ENCODE measurements at places on chromosomes 7 and 10.
A peak's percentile ranks its signal among the peaks of the same experiment; 100 is the strongest.

GRCh38 chr10:58781873-58782488 is 269.3 kb downstream of the BICC1 start:
- ATAC-seq, result no peak

GRCh38 chr7:78176171-78176570 is 377.6 kb downstream of the PHTF2 start:
- ATAC-seq, result no peak

DNA sequence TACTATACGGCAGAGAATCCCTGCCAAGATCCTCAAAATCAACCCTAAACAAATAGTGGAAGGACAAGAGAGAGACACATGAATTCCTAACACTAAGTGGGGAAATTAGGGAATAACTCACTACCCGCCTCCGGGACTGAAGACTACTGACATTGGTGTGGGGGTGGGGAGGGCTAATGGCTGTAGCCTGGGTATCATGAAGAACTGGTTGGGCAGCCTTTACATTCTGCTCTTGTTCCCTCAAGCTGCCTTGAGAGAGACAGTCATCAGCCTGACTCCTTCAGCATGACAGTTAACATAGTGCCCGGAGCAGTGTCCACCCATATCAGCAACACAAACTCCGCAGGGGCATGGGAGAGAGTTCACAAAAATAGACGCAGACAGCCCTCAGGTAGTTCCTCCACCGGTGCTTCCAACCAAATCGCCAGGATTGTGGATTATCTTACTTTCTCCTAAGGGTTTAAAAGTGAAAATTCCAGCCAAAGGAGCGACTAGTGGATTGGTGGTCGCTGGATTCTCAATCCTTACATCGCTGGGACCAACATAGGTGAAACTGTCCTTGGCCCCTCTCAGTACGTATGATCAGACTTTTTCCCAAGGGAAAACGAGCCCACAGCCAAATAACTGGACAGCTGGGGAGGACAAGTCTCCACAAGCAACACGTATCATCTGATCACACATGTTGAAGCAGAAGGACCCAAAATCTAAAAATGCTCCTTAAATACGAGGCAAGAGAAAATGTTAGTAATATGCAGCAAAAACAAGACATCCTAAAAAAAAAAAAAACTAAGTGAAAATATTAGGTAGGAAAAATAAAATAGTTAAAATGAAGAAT is 22.6 kb downstream of the TMEM254 start:
- ATAC-seq, result no peak

DNA sequence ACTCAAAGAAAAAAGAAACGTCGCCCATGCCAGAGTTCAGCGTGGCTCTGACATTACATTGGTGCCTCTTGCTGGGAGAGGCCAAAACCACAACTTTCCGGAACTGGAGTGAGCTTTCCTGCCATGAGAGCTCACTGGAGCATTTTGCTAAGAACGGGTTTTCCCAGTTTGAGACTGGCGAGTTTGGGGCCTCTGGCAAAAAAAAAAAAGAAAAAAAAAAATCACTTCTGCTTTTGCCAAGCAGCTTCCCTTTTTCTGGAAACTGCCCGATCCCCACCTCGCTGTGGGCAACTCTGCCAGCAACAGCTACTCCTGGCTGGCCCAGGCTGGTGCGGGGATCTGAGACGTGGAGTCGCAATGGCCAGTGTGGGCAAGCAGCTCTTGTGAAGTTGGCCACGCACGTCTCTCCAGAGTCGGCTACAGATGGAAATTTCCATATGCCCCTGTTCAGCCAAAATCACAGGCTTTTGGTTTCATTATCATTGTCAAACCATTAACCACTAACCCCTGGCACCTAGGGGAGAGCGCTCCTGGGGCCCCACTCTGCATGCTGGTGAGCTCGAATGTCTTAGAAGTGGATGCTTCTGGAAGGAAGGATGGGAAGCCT is 25.7 kb downstream of the PRKAG2 start:
- peak; percentile 79 for ATAC-seq

DNA sequence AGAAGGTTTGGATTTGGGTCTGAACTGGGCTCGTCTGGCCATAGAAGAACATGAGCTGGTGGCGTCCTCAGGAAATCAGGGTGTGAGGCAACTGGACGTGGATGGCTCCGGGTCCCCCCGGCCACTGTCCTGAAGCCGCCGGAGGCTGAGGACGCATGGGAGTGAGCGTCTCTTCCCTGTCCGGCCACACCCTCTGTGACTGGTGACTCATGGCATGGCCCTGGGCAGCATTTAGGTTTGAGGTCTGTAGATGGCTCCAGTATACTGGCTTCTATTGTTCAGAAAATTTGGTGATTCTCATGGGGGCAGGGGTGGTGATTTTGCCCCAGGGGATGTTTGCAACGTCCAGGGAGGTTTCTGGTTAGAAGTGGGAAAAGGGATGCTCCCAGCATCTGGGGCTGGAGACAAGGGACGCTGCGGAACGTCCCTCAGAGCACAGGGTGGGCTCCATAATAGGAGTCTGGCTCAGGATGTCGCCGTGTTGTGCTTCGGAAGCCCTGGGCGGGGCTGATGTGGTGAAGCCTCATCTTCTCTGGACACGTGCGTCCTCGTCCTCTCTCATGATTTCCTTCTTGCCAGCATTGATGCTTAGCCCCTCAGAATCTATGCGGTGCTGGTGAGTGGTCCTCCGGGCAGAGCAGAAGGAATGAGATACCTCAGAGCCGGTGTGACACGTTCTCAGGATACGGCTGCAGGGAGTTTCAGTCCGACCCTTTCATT is 49.9 kb downstream of the PITRM1 start:
- no peak for ATAC-seq

- peak; percentile 43 for ATAC-seq
These were observed 82.2 kb downstream of the PIK3CG start for GRCh38 chr7:106947244-106947728.

- ATAC-seq, result no peak
These were observed 4.5 kb downstream of the LLCFC1 start for GRCh38 chr7:142943706-142944268.

- no peak for ATAC-seq
These were observed 20.6 kb upstream of the PDCD4 start for GRCh38 chr10:110851020-110851612.

DNA sequence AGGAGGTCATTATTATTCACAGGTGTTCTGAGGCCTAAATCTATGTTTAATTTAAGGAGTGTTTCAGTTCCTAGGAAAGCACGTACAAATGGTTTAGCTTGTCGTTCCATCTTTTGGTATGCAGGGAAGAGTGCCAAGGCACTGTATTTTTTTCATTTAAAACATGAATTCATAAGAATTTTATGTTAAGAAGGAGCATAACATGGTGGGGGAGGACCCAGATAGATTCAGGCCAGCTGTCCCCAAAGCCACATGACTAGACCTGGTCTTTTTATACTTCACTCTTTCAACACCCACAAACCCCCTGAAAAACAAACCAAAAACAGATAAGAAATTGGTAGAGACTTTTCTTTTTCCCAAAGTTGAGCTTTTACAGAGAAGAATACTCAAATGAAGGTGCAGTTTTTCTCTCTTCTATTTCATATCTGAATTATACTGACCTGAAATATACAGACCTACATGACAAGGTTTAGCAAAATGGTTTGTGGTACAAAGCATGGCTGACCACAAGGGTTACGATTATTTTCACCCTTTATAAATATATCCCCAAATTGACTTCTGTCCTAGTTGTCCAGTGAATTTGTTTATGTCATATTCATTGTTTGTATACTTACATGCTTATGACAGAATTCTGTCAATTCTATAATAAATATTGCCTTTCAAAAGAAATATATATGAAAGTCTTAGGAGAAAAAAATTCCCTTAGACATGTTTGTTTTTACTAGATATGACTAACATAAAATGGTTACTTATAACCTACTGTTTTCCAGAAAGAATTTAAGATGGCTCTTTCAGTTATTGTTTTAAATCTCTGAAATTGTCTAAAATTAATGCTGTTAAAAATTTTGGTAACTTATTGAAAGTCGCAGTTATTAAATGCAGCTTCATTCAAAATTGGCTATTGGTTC is 71.3 kb downstream of the AP3M1 start:
- no peak for ATAC-seq

DNA sequence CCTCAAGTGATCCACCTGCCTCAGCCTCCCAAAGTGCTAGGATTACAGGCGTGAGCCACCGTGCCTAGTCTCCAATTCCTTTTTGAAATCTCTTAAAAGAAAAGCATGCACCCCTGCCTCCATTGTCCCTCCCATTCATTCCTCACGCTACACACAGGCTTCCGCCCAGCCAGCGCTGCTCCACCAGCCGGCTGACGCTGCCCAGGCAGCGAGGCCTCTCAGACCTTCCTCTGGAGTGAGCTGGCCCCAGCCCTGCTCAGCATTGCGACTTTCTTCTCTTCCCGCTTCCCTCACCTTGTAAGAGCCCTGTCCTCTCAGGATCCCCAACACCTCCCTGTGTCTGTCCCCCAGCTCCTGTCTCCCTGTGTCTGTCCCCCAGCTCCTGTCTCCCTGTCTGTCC is 23.6 kb downstream of the RGS10 start:
- ATAC-seq, result no peak

- no peak for ATAC-seq
These were observed 207.1 kb upstream of the HDAC9 start for GRCh38 chr7:18288322-18289037.

DNA sequence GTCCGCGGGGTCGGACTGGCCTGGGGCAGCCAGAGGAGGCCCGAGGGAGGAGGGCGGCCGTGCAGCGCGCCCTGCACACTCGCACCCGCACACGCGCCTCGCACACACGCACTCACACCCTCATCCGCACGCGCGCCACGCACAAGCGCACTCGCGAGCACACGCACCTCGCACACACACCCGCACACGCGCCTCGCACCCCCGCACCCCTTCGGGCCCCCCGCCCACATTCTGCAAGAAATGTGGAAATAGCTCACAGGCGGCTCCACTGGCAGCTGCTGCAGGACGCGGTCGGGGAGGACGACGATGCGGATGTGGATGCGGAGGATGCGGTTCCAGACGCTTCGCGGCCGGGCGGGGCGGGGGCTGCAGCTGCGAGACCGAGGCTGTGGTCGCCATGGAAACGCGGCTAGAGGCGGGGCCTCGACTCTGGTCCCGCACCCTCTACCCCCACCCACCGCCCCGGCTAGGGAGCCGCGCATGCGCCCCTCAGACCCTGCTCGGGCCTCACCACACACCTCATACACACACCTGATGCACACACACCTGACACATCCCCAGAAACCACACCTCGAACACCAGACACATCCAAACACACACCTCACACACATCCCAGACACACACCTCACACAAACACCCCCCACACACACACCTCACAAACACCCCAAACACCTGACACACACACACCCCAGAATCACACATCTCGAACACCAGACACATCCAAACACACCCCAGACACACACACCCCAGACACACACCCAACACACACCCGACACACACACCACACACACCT is at the start of gene CALY:
TSS of gene CALY (minus strand) at position 320 of the 793 bp plus-strand sequence. CDS start 7,907 bp downstream, outside the sequence.
- peak; percentile 42 for ATAC-seq

- ATAC-seq, result no peak
These were observed 8.0 kb upstream of the KCNIP2 start for GRCh38 chr10:101851411-101852116.

DNA sequence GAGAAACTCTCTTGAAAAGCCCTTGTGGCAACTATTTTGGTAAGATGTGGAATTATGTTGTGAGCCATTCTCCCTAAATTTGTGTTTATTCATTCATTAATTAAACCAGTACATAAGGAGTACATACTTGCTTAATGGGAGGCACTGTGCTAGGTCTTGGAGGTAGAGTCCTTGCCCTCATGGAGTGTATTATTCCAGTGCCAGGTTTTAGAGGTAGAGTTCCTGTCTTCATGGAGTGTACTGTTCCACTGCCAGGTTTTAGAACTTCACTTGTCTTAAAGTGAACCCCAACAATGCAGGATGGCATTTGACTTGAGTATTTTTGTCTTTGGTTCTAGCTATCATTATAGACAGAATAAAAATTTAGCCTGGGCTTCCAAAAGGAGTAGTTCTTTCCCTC is 8.8 kb downstream of the MXI1 start:
- ATAC-seq, result no peak

- no peak for ATAC-seq
These were observed 105.9 kb downstream of the ANKRD7 start for GRCh38 chr7:118330388-118330787.

GRCh38 chr10:113937258-113937657 is 82.8 kb downstream of the NHLRC2 start:
- no peak for ATAC-seq

GRCh38 chr7:36214608-36215456 is 61.8 kb downstream of the EEPD1 start:
- ATAC-seq, result no peak

DNA sequence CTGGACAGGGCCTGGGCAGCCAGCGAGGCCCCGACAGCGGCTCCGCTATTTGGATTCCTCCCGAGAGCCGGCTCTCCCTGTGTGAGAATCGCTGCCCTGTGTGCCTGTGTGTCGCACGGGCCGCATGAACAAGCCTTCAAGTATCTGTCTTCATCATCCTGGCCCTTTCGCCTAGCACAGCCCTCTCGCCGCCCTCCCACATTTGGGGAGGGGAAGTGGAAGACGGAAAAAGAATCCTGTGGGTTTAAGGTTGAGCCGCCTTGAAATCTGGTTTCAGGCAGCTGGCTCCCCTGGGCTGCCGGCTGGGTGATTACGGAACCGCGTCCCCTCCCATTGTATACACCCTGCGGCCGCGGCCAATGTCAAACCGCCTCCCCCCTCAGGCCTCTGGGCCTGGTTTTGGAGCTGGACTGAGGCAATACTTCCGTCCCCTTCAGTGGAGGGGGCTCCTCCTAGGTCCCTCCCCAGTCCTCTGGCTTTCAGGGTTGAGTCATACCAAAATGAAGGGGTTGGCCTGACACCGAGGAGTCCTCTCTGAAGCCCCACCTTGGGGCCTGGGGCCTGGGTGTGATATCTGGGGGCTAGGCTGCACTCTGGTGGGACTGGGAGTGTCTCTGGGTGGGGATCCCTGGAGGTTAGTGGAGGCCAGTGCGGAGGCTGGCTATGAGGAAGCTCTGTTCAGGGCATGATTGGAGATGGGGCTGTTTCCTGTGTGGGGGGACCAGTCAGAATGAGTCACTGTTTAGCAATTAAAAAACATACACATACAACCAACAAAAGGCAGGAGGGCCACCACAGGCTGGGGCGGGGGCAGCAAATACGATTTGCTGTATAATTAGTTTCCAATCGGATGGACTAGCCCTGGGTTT is 1.7 kb downstream of the TRIM8 start:
- peak; percentile 47 for ATAC-seq

GRCh38 chr7:36487756-36488336 is 98.2 kb downstream of the ANLN start:
- no peak for ATAC-seq

Measured in stimulated activated memory B cell treated with anti-CD40 and anti-IgM and Interleukin-4, amounts not matched to agents 10 μg/mL and 1 μg/mL and 100 μg/mL, for 72 hours (primary cell).